ENCODE measurements at places on chromosomes 11 and 22. TPM values are rescaled to one million over a fixed set of nuclear protein-coding genes. Genes with fewer than 3 reads are reported as not detected.

- DNase-seq: no peak
Measured at GRCh38 chr11:67268081-67268961, 2.0 kb downstream of the GRK2 start.

The POU2AF2 gene
- total RNA-seq: not detected

GRCh38 chr11:17673951-17674350 lies 45.4 kb upstream of the MYOD1 start:
- DNase-seq: no peak

The MLC1 gene
- total RNA-seq: 9.4 TPM

The ADM2 gene
- total RNA-seq: 0.79 TPM

The DSCAML1 gene
- total RNA-seq: 0.42 TPM

DNA sequence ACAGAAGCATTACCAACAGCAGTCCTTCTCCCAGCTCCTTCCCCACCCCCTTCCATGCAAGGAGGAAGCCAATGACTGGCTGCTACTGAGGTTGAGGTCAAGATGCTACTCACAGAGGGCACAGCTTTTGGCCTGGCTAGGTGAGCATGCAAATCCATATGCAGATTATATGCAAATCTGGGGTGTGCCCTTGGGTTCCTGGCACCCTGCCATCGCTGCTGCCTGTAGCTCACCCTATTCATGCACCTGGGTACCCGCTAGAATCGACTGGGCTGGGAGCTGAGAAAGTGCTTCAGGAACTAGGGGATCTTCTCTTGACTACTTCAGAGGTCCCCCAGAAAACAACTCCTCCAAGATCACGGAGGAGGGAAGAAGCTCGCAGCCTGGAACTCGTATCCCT lies 4.0 kb downstream of the DSCAML1 start:
- no peak for DNase-seq

- no peak for DNase-seq
Measured at GRCh38 chr11:46480909-46481308, 89.3 kb upstream of the CHRM4 start.

DNA sequence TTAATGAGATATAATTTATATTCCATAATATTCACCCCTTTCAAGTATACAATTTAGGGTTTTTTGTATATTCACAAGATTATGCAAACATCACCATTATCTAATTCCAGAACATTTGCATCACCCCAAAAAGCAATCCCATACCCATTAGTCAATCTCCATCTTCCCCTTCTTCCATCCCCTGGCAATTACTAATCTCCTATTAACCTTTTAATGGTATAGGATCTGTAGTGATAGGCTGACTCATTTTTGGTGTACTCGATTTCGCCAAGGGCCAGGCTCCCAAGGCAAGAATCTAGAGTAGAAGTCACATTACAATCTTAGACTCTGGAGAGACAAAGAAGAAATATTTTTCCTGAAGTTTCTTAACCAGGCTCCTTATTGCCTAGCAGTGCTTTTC lies 113.4 kb downstream of the GAB2 start:
- DNase-seq: no peak

The MFRP gene
- total RNA-seq: not detected

- DNase-seq: no peak
Measured at GRCh38 chr11:11668274-11668673, 46.5 kb upstream of the GALNT18 start.

DNA sequence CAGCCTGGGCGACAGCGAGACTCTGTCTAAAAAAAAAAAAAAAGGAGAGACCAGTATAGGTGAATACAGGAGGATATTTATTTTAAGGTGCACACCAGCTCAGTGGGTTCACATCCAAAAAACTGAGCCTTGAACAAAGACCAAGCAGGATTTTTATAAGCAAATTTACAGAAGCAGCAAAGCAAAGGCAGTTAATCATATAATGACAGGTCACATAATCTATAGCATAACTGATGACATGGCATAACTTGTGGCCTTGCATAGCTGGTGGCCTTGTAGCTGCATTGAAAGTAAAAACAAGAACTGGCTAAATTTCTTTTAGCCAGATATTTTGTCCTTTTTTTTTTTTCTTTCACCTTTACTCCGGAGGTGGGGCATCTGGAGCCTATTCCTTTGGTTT lies 2.7 kb upstream of the PLAAT3 start:
- no peak for DNase-seq

The OR51B2 gene
- total RNA-seq: 0.37 TPM

DNA sequence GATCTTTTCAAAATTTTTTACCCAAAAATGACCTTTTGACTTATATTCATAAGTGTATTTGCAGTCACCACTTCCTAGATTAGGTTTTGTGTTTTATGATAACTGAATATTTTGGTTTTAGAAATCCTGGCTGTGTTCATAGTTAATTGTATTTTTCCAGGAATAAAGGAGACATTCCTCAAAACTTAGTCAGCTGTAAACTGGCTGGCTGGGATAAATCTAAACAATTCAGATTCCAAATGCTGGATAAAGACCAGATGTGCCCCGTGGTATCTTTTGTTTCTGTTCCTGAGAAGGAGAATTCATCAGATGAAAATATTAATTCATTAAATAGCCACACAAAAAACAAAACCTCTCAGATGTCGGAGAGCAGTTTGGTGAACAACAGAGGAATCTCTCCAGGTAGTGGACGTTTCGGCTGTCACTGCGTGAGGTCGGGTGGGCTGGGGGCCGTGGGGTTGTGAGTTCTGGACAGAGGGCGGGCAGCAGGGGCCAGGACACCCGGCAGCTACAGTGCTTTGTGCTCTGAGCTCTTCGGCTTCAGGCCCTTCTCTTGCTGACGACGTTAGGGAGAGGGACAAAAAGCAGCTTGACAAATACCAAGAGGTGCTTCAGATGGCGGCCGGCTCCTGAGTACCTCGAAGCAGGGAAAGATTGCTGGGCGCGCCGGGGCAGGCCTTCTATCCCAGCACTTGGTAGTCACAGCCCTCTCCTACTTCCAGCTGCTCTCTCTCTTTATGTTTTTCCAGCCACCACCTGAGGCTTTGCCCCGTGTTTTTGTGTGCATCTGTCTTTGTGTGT lies 24.6 kb downstream of the MOV10L1 start:
- DNase-seq: no peak

- DNase-seq: no peak
Measured at GRCh38 chr22:35152316-35152715, 86.4 kb downstream of the ISX start.

DNA sequence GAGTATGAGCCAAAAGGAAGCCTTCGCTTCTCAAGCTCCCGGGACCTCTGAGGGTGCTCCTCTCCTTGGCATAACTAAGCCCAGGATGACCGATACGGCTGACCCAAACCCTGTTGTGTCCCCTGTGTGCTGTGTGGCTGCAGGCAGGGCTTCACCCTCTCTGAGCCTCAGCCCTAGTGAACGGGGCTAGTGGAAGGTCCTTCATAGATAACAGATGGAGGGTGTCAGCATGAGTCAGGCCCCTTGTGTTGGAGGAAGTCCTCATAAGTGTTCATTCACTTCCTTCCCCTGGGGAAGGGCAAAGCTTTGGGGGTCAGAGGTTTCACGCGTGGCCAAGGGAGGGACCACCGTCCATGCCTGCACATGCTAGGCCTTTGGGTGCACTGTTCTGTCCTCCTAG lies 21.5 kb downstream of the SHISAL1 start:
- DNase-seq: no peak

- no peak for DNase-seq
Measured at GRCh38 chr11:94658888-94659287, 91.7 kb downstream of the PIWIL4 start.

The SLC6A5 gene
- not detected for total RNA-seq

GRCh38 chr22:41341990-41342389 lies 39.8 kb upstream of the TEF start:
- DNase-seq: no peak

The UBXN1 gene
- total RNA-seq: 31.4 TPM

The CCDC116 gene
- total RNA-seq: 0.05 TPM

The C11orf91 gene
- total RNA-seq: not detected

The PPP6R3 gene
- total RNA-seq: 84.6 TPM

The C11orf21 gene
- total RNA-seq: 0.67 TPM

DNA sequence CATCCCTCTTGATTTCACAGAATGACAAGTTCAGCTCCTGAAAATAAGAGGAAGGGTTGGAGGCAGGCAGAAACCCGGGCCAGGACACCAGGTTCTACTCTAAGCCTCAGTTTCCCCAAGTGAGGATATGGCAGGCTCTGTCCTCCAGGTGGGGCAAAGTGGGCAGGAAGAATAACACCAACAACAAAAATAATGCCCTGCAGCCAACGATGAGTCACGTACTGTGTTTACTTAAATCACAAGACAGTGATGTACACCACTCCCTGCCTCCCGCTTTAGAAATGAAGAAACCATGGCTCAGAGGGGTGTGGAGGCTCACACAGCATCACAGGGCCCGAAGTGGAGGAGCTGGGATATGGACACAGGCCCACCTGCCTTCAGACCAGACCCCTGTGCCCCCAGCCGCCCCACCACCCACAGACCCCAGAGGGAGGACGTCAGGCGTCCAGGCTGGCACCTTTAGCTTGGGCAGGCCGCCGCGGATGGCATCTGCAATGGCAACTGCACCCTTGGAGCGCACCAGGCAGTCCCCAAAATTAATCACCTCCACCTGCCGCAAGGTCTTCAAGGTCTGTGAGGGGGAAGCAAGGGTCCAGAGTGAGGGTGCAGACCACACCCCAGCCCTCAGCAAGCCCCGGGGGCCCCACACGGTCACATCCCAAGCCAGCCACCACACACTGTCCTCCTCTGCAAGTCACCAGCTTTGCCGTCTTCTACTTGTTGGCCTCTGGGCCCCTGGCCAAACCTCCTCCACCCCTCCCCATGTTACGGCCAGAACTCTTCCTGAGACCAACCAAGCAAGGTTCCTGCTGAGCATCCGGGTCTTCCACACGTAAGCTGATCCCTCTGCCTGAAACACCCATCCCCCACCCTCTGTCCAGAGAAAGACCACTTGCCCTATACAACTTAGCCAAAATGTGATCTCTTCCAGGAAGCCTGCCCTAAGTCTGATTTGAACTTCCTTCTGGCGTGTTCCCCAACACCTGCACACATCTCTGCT lies 15.8 kb upstream of the CHADL start:
- no peak for DNase-seq

The CCND1 gene
- total RNA-seq: 35.5 TPM

DNA sequence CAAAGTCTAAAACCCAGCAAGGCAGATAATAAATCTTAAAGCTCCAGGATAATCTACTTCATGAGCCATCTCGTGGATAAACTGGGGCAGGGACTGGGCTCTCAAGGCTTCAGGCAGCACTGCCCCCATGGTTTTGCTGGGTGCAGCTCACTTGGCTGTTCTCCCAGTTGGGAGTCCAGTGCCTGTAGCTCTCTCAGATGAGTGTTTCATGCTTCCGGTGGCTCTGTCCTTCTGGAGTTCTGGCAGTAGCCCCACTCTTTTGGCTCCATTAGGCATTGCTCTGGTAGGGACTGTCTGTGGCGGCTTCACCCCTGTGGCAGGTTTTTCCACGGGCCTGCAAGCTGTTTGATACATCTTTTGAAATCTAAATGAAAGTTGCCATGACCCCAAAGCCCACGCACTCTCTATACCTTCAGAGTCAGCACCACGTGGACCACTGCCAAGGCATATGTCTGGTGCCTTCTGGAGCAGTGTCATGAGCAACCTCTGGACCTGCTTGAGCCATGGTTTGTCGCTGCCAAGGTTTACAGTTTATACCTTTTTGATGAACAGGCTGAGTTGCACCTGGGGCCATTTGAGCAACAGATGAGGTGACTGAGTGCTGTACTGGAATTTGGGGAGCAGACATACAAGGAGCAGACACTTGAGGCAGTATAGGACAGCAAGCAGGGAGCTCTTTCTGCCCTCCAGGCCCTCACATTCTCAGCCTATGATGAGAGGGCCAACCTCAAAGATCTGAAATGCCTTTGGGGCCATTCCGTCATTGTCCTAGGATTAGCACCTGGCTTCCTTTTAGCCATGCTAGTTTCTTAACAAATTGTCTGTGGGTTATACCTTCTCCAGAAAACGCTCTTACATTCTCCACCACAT lies 48.6 kb downstream of the MTNR1B start:
- no peak for DNase-seq

GRCh38 chr11:29361369-29361768 lies 655.5 kb downstream of the KCNA4 start:
- no peak for DNase-seq

The TRIM49 gene
- total RNA-seq: not detected

DNA sequence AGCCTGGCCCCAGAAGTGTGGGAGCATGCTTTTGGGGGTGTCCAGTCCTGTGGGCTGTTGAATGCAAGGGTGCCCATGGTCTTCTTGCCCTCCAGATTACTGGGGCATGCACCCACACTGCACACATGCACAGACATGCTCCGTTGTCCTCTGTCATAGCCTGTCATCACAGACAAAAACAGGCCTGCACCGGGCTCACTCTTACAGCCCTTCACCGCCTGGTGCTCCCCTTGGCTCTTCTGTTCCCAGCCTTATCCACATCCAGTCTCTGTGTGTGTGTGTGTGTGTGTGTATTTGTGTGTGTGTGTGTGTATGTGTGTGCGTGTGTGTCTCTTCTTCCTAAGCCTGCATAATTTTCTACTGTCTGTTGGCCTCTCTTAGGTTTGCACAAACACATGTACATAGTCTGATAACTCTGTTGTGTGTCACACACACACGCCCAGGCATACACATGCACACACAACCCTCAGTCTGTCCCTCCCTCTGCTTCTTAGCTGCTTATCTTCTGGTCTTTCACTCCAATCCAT lies 23.4 kb upstream of the NECTIN1 start:
- DNase-seq: no peak

GRCh38 chr11:34262531-34263081 lies 95.2 kb downstream of the ABTB2 start:
- no peak for DNase-seq

- no peak for DNase-seq
Measured at GRCh38 chr22:32699001-32699582, 102.4 kb upstream of the TIMP3 start.

The HTR3A gene
- not detected for total RNA-seq

DNA sequence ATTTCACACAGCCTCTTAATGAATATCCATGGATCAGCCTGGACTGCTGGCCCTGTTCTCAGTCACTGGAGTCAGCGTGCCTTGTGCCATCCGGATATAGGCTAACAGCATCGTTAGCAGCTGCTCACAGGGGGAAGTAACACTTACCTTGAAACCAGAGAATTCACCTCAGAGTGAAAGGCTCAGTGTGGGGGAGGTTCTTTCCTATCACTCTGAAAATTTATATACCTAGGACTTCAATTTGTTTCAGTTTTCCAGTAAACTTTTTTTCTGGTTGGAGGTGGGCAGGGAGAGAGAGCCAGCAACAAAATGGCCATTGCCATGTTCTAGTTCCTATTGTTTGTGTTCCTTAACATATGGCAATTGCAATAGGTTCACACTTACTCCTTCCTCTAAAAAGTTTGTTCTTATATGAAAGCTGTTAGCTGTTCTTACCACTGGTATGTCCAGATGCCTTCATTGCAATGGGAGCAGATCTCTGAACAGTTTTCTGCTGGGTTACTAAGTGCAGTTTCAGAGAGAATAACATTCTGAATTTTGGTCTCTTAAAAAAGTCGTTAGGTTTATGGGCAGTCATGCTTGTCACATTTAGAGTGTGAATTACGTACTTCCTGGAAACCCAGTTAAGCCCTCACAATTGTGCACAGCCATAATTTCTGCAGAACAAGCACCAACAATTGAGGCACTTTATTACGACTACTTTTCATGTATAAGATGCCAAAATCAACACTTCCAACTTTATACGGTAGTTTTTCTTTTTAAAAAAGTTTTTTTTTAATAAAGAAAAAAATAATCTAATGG lies 247.6 kb downstream of the CADM1 start:
- no peak for DNase-seq

Measured in liver (tissue), 10 donors.